ENCODE measurements at places on chromosomes 5 and 9.

DNA sequence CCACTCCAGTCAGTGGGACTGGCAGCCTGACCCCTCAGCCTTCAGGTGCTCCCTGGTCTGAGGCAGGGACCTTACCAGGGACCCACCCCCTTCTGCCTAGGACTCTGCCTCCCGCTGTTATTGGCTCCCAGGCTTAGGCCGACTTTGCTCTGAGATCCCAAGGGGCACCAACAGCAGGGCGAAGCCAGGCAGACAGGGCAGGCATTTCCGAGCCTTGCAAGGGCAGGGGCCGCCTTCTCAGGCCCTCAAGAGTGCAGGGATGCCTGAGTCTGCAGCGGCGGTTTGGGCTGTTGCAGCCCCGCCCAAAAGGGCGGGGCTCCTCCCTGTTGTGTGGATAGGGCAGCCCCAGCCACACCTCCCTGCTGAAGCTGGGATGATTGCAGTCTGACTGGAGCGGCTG lies 644.6 kb downstream of the PRR16 start:
- DNase-seq = no peak

DNA sequence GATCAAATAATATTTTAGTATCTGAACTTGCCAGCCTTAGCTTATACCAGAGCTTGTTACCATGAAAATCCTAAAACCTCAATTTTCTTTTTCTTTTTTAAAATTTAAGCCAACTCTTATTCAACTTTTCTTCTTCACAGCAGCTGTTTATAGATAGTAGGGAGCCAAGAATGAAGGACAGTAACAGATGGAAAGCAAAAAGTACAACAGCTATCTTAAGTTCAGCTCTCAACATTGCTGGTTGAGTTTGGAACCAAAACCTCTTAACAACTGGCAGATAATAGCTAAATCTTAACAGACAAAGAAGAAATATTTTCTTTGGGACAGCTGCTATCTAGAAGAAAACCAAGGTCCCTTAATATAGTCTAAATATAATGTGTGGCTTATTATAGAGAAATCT lies 74.7 kb downstream of the PJA2 start:
- DNase-seq = no peak

GRCh38 chr9:122126331-122127261 lies 33.0 kb downstream of the NDUFA8 start:
- DNase-seq = no peak

- no peak for DNase-seq
Observed at GRCh38 chr9:35029241-35029640, 39.7 kb downstream of the DNAJB5 start.

GRCh38 chr9:2299156-2299842 lies 284.2 kb downstream of the SMARCA2 start:
- DNase-seq = no peak

DNA sequence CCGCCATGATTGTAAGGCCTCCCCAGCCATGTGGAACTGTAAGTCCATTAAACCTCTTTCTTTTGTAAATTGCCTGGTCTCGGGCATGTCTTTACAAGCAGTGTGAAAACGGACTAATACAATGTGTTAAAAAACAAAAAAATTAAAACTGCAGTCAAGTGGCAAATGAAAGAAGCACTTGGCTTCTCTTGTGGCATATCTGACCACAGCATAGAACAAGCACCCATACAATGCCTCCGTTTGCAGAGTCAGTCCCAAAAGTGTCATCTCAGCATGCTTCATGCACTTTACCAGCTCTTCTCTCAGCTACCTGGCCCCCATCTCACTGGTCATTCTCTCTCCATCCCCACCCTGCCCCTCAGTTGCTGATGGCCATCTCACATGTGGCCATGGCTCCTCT lies 51.1 kb upstream of the DAPK1 start:
- no peak for DNase-seq

- no peak for DNase-seq
Observed at GRCh38 chr5:176862330-176862995, 36.7 kb downstream of the HK3 start.

GRCh38 chr5:27403243-27403882 lies 365.0 kb upstream of the CDH9 start:
- no peak for DNase-seq

GRCh38 chr5:160188141-160189015 lies 40.9 kb upstream of the FABP6 start:
- DNase-seq = no peak

DNA sequence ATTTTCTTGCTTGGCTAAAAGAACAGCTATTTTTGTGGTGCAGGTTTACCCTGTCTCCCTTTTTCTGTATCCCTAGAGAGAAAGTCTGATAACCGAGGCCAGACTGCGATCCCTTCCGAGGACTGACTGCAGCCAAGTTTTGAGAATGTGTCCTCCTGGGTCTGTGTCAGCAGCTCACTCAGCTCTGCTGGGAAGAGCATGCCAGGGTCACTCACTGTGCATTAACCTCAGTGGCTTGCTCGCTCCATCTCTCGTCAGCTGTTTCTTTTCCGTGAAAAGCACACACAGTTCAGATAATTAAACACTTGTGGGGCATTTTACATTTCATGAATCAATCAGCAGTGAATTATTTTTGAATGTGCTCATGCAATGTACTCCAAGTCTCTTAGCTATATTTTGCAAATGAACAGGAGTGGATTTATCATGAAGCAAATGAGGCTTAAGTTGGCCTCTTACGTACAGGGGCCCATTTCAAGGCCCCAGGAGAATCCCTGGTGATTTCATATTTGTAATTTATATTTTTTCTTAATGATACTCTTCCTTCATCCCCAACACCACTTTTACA lies 252.1 kb downstream of the SMARCA2 start:
- no peak for DNase-seq

Data from smooth muscle cell of the brain vasculature (primary cell).